ENCODE measurements at places on chromosomes 16 and 17.

GRCh38 chr17:37220607-37220953, 155.2 kb upstream of the C17orf78 start:
- no peak for DNase-seq

GRCh38 chr16:22191532-22192260, 14.4 kb upstream of the EEF2K start:
- no peak for DNase-seq

DNA sequence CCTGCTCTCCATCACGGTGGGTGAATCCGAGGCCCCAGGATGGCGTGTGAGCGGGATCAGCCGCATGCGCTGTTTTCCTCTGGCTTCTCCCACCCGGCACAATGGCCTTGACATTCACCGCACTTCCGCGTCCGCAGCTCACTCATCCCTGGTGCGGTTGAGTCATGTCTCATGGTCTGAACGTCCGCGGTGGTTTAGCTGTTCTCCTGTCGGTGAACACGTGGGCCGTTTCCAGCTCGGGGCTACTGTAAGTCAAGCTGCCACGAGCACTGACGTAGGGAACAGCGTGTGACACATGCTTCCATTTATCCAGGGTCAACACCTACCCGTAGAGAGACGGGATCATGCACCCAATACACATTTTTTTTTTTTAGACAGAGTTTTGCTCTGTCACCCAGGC, 15.3 kb upstream of the CACNA1H start:
- no peak for DNase-seq

GRCh38 chr16:49837688-49838410, 18.1 kb downstream of the ZNF423 start:
- no peak for DNase-seq

GRCh38 chr17:282000-282911, 70.4 kb downstream of the RPH3AL start:
- no peak for DNase-seq

- no peak for DNase-seq
These were observed 23.1 kb upstream of the MMD start for GRCh38 chr17:55444471-55445441.

DNA sequence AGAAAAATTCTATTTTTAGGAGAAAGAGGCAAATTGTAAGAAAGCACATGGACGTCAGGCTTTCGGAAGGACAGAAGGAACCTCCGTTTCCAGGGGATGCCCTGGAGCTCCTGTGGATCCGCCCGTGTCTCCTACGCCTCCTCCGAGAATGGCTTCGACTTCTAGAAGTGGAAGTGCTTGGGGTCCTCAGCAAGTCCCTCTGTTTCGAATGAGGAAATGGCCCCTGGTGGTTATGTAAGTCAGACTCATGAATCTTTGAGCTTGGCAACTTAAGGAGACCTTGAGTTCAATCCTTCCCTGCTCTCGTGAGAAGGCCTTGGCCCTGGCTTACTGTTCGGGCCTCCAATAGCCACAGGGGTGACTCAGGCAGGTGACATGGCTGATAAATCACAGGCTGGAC, 38.9 kb downstream of the COX4I1 start:
- no peak for DNase-seq

DNA sequence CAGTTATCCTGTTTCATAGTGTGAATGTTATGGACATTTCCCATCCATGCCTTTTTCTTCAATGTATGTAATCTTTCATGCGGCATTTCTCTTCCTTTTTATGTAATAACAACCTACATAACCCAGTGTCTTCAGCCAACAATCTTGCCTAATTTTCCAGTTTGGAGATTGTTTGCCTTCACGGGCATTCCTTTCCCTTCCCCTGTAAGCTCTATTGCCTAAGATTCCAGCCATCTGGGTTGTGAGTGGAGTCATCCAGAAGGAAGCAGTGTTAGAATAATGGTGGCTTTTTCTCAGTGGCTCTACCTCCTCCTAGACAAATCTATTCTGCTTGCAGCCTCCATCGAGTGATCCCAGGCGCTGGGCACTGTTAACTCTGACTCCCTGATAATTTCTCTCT, 22.3 kb downstream of the SYCE1L start:
- no peak for DNase-seq

- no peak for DNase-seq
These were observed 8.0 kb downstream of the GCGR start for GRCh38 chr17:81811705-81812570.

DNA sequence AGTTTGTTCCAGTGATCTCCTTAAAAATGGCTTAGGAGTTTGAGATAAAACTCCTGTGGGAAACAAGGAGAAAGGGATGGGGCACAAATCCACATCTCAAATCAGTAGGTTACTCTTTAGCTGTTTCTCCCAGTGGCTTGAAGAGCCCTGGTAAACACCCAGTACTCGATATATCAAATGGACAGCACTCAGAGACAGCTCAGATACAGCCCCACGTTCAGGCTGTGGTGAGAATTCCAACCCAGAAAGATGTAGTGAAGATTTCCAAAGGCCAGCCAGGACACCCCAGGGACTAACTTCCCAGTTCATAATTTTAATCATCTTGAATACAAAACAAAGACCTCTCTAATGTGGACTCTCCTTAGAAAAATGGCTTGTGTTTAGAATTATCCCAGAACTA, 6.4 kb upstream of the VEZF1 start:
- no peak for DNase-seq

GRCh38 chr16:60712144-60712543, 1324.1 kb downstream of the CDH8 start:
- no peak for DNase-seq

DNA sequence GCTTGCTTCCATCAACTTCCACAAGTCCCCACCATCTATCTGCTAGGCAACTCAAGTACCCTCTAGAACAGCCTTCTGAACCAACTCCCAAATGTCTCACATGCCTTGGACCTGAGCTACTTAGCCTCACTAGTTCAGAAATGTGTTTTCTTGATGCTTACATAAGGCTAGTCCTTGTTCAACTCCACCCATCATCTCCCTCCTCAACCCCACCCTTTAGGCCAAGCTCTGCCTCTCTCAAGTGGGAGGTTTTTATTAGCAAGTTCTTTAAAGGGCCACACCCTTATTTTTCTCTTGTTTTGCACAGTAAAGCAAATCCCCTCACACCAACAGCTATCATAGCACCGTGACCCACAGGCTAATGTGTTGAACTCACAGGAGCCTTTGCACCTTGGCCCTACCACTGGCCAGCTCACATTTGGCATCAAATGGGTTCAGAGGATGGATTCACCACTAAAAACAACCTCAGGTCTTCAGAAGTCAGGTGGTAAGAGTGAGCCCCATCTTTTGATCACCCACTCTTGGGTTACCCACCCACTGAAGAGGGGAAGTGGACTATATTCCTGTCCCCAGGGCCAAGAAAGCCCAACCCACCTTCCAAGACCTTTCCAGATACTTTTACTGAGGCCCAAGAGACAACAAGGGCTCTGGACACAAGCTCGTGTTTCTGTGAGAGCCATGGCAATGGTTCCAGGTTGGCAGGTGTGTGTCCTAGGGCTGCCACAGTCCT, 12.2 kb downstream of the PIK3R5 start:
- no peak for DNase-seq

DNA sequence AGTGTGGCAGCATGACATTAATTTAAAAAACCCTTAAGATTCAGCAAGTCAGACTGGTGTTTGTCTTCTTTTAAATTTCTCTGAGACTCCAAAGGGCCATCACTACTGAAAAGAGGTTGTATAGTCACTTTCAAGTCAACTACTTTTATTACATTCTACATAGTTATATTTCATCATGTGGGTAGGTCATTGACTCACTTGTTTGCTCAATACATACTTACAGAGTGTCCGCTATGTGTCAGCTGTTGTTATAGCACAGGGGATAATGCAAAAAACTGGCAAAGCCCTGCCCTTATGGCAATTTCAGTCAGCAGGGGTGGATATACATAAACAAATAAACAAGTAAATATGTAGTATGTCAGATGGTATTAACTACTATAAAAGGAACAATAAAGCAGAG, 2.5 kb upstream of the MYH4 start:
- no peak for DNase-seq

GRCh38 chr17:64017381-64017980, 3.0 kb downstream of the ICAM2 start:
- DNase-seq, result no peak

DNA sequence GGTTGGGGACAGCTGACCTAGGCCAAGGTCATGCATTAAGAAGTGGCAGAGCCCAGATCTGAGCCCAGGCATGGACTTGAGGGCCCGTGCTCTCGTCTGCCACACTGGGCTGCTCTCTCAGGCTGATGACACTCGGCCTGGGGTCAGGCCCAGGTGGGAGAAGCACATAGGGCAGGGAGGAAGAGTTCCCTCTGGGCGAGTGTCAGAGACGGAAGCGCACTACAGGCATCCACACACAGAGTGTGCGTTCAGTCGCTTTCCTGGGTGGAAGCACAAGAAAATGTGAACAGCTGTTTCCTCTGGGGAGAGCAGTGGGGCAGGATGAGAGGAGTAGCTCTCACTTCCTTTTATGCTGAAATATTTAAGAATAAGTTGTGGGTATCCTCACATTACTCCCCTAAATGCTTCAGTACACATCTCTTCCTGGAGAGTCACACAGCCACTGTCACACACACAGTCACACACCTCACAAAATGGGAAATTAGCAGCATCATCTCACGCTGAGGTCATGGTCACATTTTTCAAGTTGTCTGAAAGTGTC, 59.7 kb downstream of the B9D1 start:
- DNase-seq, result no peak

Measured in left renal pelvis (tissue), 4 donors.